Activated T-helper 17 cell treated with anti-CD3 and anti-CD28 coated beads, Interleukin-2, amount 50 U/mL, for 72 hours (primary cell): ENCODE measurements at places on chromosomes 7 and 10. TPM values are rescaled to one million over a fixed set of nuclear protein-coding genes. Genes with fewer than 3 reads are reported as not detected.

Gene AIFM2
- total RNA-seq = 11.3 TPM

Gene CYP2C9
- total RNA-seq = not detected

Gene DENND2A
- not detected for total RNA-seq

Gene GATA3
- total RNA-seq = 25.2 TPM
